PC-3 (cell line): ENCODE measurements at places on chromosomes 1 and 21. TPM values are rescaled to one million over a fixed set of nuclear protein-coding genes. Genes with fewer than 3 reads are reported as not detected.

The ALG14 gene
- total RNA-seq, result 3.4 and 9.7 TPM in 2 replicates

DNA sequence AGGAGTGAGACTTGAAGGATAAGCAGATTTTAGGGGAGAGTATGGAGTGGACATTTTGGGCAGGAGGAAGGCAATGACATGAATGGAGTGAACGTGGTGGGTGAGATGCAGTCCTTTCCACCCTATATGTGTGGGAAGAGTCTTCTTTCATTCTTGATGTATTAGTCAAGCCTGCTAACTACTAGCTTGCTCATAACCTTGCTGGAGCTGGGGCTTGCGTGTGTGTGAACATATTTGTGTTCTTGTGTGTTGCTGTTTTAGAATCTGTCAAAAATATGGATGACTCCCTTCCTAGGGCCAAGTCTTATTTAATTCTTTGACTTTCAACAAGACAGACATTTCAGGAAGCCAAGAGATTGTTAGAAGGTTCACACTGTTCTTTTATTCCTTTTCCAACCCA lies 132.7 kb downstream of the UCK2 start:
- DNase-seq, result no peak

GRCh38 chr1:173406783-173407230 lies 70.3 kb upstream of the PRDX6 start:
- DNase-seq, result no peak

DNA sequence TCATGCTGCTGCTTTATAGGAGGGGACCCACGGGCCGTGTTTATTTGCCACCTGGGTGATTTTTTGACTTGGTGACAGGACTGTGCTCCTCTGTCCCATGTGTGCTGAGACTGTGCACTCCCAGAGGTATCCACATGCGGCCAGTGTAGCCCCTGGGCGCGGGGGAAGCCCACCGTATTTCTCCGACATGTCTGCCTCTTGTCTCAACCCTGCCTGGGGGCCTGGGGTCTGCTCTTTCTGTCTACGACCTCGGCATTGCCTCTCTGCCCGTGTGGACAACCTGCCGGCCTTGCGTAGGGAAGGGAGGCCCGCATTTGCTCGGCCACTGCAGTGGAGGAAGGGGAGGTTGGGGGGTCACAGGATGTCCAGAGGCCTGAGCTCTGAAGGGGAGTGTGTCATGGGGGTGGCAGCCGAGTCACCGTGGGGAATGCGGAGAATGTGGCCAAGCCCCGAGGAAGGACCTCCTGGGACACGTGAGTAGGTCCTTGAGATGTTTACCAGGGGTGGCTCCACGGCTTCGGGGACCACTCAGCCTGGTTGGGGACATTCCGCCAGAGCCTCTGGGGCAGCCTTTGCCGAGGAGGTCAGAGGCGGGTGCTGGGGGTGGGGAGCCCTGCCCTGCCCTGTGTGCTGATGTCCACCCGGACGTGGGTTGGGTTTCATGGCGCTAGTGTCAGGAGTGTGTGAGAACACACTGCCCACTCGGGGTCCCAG lies 11.0 kb downstream of the PRKCZ start:
- no peak for DNase-seq

- DNase-seq, result no peak
These were observed 354.7 kb downstream of the LMO4 start for GRCh38 chr1:87683196-87683956.

DNA sequence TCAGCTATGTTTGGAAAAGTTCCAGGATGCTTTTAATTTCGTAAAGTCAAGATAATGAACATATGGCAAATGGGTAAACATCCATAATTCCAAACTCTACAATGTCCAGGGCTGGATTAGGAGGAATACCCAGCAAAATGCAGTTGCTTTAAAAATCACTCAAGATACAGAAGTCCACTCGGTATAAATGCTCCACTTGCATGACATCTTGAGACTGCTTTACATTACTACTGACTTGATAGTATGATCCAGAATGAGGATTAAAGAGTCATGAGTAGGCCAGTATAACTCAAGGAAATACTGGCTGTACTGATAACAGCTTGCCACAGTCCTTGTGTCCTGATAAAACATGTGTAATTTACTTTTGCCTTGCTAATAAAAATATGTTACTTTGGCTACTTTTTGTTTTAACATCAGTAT lies 58.3 kb upstream of the ANGPTL3 start:
- DNase-seq, result no peak

DNA sequence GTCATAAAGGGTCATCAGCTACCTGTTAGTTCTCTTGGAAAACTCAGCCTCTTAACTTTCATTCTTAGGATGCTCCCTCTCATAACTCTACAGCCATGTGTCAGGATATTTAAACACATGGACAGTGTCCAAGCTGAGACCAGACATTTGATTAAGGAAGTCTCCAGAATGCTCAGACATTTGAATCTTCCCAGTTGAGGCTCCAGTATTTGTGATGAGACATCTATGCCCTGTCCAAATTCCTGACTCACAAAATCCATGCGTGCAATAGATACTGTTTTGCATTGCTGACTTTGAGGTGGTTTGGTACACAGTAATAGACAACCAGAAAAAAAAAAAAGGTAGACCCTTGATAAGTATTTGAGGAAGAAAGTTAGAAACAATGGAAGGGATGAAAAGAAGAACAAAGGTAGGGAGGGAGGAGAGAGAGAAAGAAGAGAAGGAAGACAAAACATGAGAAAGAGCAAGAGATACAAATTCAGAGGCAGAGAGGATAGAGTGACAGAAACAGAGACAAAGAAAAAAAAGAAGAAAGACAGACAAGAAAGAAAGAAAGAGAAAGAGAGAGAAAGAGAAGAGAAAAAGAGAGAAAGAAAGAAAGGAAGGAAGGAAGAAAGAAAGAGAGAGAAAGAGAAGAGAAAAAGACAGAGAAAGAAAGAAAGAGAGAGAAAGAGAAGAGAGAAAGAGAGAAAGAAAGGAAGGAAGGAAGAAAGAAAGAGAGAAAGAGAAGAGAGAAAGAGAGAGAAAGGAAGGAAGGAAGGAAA lies 275.5 kb upstream of the PRMT6 start:
- DNase-seq, result peak; percentile 45

DNA sequence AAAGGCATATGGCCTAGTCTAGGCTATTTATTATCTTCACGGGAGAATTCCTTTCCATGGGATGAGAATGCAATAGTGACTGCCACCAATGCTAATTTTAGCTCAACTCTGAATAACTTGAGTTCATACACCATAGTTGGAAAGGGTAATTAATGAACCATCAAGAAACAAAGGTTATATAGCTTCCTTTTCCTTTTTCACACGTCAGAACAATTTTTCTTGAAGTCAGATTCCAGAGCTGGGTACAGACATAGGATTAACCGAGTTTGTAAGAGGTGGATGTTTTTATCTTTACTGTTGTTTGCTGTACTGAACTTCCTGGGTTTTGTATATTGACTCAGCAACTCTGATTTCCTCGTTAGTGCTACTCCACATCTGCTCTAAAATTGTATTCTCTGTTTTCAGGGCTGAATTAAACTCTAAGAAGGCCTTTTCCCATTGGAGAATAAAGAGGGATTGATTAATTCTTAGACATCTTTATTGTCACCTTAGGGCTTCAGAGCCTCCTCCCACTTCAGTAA lies 262.0 kb downstream of the NUF2 start:
- no peak for DNase-seq

DNA sequence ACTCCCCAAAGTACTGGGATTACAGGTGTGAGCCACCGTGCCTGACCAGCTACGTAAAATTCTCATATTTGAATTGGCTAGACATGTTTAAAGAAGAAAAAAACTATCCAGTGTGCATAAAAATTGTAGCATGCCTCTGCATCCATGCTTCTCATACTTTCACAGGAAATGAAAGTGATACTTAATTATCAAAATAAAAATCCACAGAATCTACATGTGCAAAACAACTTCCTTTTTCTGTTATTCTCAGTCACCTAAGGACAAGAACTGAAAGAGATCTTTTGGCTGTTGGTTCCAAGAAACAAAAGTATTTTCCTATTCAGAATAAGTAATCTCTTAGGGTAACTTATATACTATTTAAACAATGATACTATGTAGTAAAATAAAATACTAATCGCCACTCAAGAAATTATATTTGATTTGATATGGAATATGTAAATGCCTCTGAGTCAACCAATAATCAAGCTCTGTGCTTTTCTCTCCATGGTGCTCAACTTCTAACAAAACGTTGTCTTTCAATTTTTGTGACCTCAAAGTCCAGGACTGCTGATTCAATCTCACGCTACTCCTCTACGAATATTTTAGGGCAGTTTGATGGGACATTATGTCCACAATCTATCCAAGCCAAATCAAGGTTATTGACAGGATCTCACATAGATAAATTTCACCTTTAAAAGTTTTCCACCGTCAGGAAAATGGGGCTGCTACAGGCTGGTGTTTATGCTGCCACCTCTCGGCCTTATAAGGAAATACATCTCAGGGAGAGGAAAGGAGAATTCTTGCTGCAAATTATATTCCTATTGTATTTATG lies 102.7 kb downstream of the ZNF281 start:
- DNase-seq, result peak; percentile 81

The TSTD1 gene
- 10.2 and 16.5 TPM in 2 replicates for total RNA-seq

DNA sequence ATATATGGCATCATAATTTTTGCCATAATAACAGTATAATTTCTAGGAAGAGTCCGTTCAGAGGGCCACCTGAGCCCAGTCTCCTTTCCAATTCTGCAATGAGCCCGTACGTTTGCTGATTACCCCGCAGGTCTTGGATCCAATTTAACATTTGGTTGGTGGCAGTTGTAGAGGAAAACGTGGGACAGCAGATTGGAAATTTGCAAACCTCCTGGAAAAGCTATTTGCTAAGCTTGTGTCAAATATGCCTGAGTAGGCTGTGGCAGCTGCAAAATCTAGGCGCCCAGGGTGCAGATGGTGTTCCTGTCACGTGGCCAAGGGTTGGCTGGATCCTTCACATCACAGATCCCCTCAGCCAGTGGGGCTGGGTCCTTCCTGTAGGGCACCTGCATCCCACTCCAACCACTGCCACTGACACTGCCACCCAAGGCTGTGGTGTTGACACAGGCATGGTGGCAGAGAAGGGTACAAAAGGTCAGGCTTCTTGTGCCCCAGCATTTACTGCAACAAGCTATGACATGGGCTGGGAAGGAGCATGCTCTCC lies 174.8 kb upstream of the SYT6 start:
- DNase-seq, result no peak

DNA sequence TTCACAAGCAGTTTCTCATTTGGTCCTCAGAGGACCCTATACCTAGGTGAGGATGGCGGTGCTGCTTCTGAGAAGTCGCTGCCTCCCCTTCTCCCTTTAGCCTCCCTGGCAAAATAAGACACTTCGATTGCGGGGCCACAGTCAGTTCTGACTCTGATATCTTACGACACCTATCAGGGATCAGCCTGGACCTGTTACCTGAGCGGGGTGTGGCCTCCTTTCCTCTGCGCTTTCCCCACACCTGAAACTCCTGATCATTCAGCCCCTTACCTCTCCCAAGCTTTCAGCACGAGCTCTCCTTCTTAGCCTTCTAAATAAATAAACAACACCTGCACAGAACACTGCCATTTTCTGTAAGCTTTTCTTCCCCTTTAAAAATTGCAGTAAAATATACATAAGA lies 24.6 kb upstream of the GPR137B start:
- no peak for DNase-seq

- DNase-seq, result peak; percentile 72
These were observed 53.4 kb downstream of the WLS start for GRCh38 chr1:68178821-68179490.
